ENCODE measurements at places on chromosomes 1 and 21. TPM values are rescaled to one million over a fixed set of nuclear protein-coding genes. Genes with fewer than 3 reads are reported as not detected.

- DNase-seq: no peak
These were observed 52.7 kb downstream of the TGFB2 start for GRCh38 chr1:218397752-218398339.

DNA sequence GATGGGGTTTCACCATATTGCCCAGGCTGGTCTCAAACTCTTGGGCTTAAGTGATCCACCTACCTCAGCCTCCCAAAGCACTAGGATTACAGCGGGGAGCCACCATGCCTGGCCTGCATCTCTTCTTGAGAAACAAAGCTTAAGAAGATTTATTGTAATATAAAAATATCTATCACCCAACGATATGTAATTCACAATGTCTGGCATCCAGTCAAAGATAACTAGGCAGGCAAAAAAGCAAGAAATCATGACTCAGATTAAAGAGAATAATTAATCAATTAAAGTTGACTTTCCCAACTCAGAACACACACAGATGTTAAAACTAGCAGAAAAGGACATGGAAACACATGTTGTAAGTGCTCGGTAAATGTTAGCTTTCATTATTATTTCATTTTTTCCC lies 26.5 kb upstream of the POU2F1 start:
- DNase-seq: no peak

DNA sequence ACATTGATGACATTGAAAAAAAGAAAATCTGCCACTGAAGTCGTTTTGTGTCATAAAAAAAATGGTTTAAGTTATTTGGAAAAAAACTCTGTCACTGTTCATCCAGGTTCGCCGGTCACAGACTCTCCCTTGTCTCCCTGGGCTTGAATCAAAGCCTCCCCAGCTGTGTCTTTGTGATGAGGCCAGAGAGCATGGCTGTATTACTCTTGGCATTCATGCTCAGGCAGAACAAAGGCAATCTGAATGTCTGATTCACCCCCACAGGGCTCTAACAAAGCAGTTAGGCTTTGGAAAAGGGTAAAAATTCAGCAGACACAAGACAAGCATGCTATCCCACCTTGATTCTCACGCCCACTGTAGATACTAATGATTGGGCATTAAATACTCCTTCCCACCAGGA lies 304.3 kb upstream of the PLD5 start:
- DNase-seq: no peak

DNA sequence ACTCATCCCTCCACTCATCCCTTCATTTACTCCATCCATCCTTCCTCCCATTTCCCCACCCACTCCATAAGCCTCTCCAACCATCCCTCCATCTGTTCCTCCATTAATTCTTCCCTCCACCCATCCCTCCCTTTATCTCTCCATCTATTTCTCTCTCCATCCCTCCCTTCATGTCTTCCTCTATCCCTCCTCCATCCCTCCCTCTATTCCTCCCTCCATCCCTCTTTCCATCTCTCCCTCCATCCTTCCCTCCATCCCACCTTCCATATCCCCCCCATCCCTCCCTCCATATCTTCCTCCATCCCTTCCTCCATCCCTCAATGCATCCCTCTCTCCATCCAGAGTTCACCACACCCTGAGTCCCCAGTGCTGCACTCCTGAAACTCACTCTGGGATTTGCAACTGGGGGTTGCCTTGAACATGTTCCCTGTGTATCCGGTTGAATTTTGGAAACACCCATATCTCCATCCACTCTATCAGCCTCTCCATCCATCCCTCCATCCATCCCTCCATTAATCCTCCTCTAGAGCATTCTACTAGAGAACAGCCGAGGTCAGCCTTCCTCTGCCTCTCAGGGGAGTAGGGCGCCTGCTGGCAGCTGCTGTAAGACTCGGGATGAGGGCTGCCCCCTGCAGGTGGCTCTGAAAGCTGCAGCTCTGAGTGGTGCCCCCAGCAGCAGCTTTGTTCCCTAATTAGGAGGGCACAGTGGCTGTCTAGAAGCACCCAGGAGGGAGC lies 39.4 kb downstream of the ABCG1 start:
- peak; percentile 66 for DNase-seq

DNA sequence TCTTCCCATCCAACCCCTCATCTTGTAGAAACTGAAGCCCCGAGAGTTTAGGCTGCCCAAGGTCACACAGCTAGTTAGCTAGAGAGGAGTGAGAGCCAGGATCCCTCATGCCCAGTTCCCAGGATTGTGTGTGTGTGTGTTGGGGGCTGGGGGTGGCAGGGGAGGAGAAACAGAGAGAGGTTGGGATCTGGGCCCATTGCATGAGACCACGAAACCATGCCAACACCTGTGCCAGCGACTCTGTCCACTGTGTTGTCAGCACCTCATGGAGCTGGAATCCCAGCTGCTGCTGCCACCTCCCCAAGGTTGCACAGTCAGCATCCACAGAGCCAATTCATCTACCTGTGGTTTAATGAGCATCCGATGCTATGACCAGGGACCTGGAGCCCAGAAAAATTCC lies 115.4 kb upstream of the ZC3H12A start:
- no peak for DNase-seq

DNA sequence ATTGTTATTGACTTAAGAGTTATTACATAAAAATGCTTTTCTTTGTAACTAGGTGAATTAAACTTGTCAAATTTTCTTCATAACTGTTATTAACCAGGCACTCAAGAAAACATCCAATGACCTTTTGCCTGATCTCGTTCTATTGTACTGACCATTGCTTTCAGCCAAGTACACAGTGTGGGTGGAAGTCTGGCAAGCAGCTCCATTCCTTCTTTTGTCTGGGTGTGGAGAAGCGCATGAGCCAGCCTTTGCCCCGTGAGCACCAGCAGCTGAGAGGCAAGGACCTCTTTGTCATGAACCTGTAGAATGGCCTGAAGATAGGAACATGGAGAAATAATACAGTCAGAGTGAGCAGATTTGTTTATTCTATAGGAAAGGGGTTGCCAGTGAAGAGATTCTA lies 57.5 kb downstream of the IARS2 start:
- DNase-seq: no peak

GRCh38 chr1:234755449-234755863 lies 145.5 kb upstream of the IRF2BP2 start:
- DNase-seq: no peak

GRCh38 chr1:78047106-78047505 lies 1.3 kb downstream of the GIPC2 start:
- no peak for DNase-seq

DNA sequence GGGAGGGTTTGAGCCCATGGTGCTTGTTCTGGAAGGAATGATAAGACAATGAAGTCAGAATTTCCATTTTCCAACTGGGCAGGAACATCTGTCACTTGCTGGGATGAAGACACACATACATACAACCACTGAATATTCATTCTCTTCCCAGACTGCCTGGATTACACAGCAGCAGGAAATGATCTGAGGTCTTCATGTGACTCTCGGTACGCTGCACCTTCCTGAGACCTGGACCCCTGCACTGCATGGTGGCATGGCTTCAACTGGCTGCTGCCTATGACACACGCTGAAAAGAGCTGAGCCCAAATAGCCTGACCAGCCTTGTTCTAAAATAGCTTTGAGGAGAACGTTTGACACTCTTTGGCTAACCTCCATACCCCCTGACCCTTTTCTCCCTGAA lies 150.6 kb downstream of the GABPA start:
- no peak for DNase-seq

DNA sequence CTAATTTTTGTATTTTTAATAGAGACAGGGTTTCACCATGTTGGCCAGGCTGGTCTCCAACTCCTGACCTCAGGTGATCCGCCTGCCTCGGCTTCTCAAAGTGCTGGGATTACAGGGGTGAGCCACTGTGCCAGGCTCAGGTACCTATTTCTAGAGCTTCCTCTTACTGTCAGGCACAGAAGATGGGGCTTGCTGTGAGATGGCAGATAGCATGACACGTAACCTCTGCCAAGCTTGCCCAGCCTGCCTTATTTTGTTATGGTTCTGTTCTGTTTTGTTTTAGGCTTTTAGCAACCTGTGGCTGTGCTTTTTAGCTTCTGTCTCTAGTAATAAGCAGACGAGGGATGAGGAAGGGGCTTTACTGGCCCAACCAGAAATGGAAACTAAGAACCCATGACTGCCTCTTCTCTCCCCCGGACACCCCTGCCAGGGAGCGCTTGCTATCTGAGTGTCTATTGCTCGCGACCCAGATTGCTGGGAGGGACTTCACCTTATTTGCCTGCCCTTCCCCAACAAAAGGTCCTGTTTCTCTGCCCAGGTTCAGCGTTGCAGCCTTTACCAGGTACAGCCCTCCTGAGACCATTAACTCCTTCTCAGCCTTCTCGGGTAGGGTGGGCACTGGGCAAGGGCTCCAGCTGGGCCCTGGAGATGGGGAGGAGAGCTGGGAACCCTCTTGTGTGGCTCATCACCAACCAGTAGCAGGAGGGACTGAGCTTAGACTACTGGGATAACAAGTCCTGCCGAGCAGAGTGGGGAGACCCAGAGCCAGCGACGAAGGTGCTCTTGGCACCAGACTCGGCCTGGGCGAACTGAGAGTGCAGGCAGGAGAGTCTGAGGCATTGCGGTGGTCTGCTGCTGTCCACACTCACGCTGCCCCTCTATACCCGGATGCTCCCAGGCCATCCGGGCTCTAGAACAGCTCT lies 13.5 kb upstream of the LGR6 start:
- DNase-seq: no peak

DNA sequence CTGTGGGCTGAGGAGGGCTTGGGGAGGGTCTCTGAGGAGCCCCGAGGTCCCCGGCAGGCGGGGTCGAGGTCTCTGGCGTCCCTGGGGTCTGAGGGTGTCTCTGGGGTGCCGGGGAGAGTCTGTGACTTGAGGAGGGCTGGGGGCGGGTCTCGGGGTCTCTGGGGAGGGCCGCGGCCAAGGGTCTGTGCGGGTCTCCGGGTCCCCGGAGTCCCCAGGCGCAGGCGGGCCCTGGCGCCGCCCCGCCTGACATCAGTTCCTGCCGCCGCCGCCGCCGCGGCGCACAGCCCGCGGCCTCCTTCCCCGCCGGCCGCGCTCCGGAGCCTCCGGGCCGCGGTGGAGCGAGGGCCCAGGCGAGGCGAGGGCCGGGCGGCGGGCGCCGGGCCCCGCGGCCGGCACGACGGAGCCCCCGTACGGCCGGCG lies at the start of gene PLEKHM2:
Gene PLEKHM2, plus strand, starts transcription at position 279 of the 420 bp plus-strand sequence. CDS start 239 bp downstream, outside the sequence.
- peak; percentile 48 for DNase-seq

GRCh38 chr1:32724678-32725614 lies 22.4 kb upstream of the SYNC start:
- DNase-seq: no peak

CHIA gene
- not detected for polyA plus RNA-seq

TEX38 gene
- polyA plus RNA-seq: not detected

CAMK1G gene
- polyA plus RNA-seq: not detected

ZNF648 gene
- not detected for polyA plus RNA-seq

CFHR1 gene
- not detected for polyA plus RNA-seq

ATP1A4 gene
- not detected for polyA plus RNA-seq

PADI6 gene
- polyA plus RNA-seq: not detected

COL18A1 gene
- polyA plus RNA-seq: 7.3 TPM

TMEM240 gene
- not detected for polyA plus RNA-seq

Data from naive thymus-derived CD8-positive, alpha-beta T cell (primary cell).